Stimulated activated CD4-positive, alpha-beta T cell treated with anti-CD3 and anti-CD28 coated beads, Interleukin-1b, Interleukin-23, amount 100 ng/mL, for 1 hour (primary cell): ENCODE measurements at places on chromosomes 1 and 21.
A peak's percentile ranks its signal among the peaks of the same experiment; 100 is the strongest.

DNA sequence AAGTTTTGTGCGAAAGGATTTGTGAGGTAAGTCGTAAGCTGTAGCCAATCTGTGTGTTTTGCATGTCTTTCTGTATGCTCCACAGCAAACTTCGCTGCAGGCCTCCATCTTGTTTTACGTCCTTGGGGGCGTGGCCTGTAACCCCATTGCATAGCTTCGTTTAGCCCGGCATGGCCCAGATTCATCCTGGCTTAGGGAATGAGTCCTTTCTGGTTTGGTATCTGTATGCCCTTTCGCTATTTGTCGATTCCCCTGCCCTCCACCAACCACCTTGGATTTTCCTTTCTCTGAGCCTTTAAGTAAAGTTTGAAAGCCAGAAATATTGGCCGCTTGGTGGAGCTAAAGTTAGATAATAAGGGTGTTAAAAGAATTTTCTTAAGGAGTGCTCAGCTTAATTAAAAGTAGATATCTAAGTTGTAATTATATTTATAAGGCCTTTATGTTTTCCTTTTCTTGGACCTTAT lies 1.1 kb downstream of the THEM4 start:
- DNase-seq: no peak

GRCh38 chr1:6245086-6245868 lies 1.3 kb downstream of the HES3 start:
- peak; percentile 64 for DNase-seq

- DNase-seq: peak; percentile 39
Observed at GRCh38 chr1:109773203-109773899, 9.6 kb upstream of the EPS8L3 start.

GRCh38 chr1:7015022-7015421 lies 229.8 kb downstream of the CAMTA1 start:
- no peak for DNase-seq

- no peak for DNase-seq
Observed at GRCh38 chr1:209064850-209065706, 518.4 kb upstream of the CAMK1G start.

DNA sequence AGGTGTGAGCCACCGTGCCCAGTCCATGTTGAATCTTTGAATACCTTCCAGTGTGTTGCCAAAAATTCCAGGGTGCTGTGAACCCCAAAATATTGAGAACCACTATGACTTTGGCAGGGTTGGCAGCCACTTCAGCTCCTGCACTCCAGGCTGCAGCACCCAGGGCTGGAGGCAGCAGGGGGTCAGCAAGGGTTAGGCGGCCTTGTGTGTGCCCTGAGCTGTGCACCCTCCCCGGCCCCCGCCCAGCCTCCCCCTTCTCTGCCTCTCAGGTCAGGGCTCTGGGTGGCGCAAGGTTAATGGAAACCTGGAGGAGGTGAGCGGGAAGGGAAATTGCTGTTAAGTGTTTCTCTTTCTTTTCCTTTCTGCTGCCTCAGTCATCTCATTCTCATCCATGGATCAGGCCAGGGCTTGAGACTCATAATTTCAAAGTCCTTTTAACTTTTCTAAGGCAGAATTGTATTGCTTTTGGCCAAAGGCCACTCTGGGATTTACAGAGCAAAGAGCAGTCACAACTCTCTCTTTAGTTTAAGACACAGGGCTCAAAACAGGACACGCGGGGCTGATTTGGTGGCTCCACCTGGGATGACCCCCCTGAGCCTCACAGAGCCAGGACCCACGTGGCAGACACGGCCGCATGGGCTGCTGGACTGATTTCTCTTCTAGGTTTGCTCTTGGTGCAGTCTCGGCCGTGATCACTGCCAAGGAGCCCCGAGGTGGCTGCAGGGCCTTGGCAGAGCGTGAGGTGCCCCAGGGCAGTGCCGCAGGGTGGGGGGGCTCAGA lies 212.3 kb downstream of the PTPRU start:
- no peak for DNase-seq

DNA sequence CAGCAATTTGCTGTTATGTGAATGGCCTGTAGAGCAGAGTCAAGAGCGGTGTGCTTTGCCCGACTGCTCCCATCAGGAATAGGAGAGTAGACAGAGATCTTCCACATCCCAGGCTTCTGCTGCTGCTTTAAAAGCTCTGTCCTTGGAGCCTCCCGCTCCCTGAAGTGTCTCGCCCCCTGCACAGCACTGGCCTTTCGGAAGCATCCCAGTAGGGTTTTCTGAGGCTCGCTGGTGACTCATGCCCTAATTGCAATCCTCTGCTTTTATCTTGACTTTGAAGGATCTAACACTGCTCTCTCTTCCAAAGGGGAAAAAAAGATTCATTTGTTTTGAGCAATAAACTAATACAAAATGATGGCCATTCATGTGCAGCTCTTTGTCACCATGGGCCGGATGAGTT lies 13.3 kb upstream of the CD101 start:
- no peak for DNase-seq

- no peak for DNase-seq
Observed at GRCh38 chr1:197356723-197357533, 88.9 kb downstream of the CRB1 start.

GRCh38 chr1:219461981-219462400 lies 150.9 kb downstream of the ZC3H11B start:
- DNase-seq: no peak

GRCh38 chr1:24745711-24746413 lies 615 bp downstream of the CLIC4 start:
- no peak for DNase-seq

DNA sequence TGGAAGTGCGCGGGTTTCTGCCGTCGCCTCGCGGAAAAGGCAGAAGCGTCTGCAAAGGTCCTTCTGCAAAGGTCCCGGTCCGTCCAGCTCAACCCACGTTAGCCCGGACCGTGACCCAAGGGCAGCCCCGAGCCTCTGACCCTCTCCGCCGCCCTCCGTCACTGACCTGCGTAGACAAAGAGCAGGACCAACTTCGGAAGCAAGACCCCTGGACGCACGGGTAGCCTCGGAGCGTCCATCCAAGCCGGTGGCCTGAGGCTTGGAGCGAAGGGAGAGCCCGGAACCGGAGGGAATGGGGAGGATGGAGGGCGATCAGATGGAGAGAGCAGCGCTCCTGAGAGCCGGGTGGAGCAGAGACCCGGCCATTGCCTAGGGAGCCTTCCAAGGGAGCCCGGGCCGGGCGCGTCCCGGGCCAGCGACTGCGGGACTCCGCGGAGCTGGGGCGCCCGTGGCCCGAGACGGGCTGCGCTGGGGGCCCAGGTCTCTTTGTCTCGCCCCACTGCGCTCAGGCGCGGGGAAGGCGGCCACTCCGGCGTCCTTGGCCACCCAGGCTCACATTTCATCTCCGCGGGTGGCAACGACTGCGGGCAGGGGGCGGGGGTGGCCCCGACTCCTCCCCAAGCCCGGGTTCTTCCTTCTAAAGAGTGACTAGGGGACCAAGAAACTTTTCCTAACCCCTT lies at the start of gene CYYR1:
Gene CYYR1 (minus strand): TSS at position 585 of the 680 bp plus-strand sequence. CDS start 346 bp downstream, at position 239.
- no peak for DNase-seq

DNA sequence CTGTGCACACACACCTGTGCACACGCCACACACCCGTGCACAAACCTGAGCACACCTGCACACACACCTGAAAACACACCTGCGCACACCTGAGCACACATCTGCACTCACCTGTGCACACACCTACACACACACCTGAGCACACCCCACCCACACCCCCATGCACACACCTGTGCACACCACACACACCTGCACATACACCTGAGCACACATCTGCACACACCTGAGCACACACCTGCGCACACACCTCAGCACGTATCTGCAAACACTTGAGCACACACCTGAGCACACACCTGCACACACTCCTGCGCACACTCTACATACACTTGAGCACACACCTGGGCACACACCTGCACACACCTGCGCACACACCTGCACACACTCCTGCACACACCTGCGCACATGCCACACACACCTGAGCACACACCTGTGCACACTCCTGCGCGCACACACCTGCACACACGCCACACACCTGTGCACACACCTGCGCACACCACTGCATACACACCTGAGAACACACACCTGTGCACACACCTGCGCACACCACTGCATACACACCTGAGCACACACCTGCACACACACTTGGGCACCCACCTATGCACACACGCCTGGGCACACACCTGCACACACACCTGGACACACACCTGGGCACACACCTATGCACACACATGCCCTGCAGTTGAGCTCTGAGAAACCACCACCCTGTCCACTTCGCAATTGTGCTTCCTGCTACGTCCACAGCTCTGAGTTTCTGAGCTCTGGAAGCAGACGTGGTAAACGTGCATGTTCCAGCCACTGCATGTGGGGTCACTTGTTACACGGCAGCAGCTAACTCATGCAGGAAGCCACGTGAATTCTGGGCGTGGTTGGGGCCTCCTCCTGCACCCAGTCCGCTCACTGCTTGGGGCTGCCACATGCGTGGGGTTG lies 8.0 kb upstream of the C1orf159 start:
- no peak for DNase-seq

DNA sequence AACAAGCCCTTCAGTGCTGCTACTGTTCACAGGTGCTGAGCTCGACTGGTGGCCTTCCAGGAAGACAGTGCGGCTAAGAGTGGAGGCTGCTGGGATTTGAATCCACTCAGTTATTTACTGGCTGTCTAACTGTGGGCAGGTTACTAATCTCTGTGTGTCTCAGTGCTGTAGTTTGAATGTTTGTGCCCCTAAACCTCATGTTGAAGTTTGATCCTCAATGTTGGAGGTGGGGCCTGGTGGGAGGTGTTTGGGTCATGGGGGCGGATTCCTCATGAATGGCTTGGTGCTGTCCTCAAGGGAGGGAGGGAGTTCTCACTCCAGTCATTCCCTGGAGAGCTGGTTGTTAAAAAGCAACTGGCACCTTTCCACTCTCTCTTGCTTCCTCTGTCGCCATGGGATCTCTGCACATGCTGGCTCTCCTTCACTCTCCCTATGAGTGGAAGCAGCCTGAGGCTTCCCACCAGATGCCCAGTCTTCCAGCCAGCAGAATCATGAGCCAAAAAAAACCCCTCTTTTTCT lies 334.8 kb downstream of the RPS6KC1 start:
- DNase-seq: no peak
